ENCODE measurements at places on chromosomes 1 and 21.

DNA sequence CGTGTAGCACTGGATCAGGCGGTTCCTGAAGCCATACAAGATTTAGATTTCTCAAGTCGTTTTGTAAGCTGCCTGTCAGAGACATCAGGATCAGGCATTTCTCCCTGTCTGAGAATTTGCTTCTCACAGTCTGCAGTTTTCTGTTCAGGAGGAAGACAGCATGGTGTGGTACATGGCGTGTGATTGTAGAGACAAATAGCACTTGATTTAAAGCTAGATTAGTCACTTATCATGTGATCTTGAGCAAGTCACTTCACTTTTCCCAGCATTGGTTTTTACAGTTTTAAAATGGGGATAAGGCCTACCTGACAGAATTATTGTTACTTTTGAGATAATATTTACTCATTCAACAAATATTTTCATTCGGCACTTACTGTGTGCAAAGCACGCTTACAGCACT lies 63.3 kb downstream of the AK4 start:
- DNase-seq, result no peak

- DNase-seq, result no peak
These were observed 17.0 kb downstream of the FOXO6 start for GRCh38 chr1:41378222-41378621.

DNA sequence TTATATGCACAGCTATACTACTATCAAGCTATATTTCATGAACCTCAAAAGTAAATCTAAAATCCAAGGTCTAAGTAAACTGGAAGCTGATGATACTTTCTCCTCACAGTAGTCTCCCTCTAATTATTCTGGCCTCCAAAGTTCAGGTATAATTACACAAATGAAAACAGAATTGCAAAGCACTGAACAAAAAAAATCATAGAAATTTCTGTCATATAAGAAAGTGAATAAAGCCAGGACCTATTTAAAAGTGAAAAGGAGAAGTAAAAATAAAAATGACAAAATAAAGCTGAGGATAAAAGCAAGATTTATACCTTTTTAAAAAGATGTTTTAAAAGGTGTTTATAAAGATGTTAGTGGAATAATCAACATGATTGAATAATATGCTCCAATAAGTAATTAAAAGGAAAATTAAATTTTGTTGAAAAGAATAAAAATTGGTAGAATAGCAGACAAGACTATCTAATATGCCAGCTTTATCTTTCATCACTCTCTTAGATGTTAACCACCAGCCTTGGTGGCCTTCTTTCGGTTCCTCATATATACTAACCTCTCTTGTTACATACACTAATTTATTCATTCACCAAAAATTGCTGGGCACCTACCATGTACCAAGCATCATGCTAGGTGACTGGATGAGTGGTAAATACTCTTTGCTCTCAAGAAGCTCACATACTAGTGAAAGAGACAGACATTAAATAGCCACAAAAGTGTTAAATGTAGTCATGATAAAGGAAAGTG lies 25.1 kb downstream of the SHCBP1L start:
- no peak for DNase-seq

GRCh38 chr1:245859493-245860114 lies 647.5 kb downstream of the SMYD3 start:
- DNase-seq, result no peak

- DNase-seq, result no peak
These were observed 17.1 kb upstream of the PRRC2C start for GRCh38 chr1:171468120-171468750.

GRCh38 chr1:107748531-107748930 lies 216.4 kb downstream of the VAV3 start:
- DNase-seq, result no peak

- no peak for DNase-seq
These were observed 4.8 kb downstream of the ACP6 start for GRCh38 chr1:147665521-147665920.

GRCh38 chr21:33670076-33670978 lies 28.0 kb downstream of the ITSN1 start:
- DNase-seq, result no peak

- DNase-seq, result no peak
These were observed 497 bp downstream of the FCRLB start for GRCh38 chr1:161721738-161722343.

GRCh38 chr21:15060543-15061175 lies 4.1 kb downstream of the NRIP1 start:
- no peak for DNase-seq

GRCh38 chr21:35044770-35045541 lies 4.1 kb downstream of the RUNX1 start:
- no peak for DNase-seq

Measured in stimulated activated effector memory CD8-positive, alpha-beta T cell treated with anti-CD3 and anti-CD28 coated beads, Interleukin-12 subunit alpha, Interleukin-12 subunit beta, amount 100 ng/mL, for 72 hours (primary cell).